Inflammatory macrophage treated with lipopolysaccharide for 4 hours (primary cell): ENCODE measurements at places on chromosomes 7 and 10.

DNA sequence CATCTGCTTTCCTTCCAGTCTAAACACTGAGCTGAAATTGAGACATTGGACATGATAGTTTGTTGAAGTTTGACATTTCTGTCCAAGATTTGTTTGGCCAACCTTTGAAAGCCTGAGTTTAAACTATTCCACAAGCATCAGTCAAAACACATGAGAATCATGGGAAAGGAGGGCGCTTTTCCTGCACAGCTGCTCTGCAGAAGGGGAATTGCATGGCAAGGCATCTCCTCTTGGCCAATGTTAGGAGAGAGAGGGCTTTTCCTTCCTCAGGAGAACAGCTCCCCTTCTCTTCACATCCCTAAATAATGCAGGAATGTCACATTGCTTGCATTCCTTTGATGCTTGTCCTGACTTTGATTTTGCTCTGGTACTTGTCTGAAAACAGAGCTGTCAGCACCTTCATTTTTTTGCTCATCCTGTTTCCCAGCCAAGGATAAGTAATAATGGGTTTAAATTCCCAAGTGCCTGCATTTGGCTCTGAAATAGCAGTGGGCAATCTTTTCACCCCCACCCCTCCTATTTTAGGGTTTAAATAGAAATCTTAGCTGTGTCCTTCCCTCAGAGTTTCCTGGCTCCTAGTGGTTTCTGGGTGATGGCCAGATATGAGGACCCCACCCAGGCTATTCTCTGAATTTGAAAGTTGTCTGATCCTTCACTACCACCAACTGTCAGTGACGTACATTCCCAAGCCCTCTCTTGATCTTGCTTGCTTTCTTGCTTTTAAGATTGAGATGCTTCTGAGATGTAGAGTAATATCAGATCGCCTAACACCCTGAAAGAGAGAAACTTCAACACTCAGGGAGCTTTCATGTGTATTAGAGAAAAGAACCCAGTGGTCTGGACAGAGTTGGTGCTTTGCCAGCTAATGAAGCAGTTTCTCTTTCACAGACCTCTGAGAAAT lies 75.2 kb upstream of the NPVF start:
- no peak for DNase-seq

GRCh38 chr10:35711615-35712411 lies 69.7 kb upstream of the FZD8 start:
- DNase-seq, result no peak

DNA sequence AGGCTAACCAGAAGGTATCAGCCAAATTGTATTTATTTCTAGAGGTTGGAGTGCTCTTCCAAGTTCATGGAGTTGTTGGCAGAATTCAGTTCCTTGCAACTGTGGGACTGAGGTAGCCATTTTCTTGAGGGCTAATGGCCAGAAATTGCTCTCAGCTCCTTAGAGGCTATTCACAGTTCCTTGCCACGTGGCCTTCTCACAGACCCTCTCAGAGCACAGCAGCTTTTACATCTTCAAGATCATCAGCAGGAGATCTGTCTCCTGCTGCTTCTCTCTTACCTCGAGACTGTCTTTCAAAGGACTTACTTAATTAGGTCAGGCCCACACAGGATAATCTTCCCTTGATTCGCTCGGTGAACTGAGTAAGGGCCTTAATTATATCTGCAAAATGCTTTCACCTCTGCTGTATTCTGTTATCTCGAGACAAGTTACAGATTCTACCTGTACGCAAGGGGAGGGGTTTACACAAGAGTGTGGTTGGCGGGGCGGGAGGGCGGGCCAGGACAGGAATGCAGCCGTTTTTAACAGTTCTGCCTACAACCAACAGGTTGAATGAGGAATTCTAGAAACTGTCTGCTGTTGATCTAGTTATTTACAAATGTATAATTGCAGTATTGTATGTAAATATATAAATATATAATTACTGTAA lies 15.0 kb downstream of the MIOS start:
- no peak for DNase-seq

DNA sequence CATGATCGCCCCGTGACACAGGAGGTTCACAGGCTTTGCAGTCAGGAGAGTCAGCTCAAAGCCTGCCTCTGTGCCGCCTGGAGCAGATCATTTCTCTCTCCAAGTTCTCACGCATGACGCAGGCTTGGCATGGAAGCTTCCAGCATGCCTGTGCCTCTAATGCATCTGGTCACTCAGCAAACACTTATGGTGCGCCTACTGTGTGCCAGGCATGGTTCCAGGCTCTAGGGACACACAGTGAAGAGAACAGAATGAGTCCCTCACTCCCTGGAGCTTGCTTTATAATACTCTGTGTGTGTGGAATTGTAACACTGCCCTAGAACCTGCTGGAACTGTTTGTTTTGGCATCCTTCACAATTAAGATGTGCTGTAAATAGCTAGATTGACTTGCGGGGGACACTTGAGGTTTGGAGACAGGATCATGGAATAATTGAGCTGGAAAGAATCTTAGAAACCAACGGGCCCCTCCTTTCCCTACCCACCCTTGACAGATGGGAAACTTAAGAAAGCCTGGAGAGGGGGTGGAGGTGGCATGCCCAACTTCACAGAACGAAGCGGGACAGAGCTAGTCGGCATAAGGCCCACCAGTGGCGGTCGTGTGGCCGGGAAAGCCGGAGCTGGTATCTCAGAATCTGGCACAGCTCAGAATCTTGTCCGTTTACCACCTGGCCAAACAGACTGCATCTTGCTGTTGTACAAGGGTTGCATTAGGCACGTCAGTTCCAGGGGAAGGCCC lies 4.6 kb upstream of the MYH16 start:
- no peak for DNase-seq

DNA sequence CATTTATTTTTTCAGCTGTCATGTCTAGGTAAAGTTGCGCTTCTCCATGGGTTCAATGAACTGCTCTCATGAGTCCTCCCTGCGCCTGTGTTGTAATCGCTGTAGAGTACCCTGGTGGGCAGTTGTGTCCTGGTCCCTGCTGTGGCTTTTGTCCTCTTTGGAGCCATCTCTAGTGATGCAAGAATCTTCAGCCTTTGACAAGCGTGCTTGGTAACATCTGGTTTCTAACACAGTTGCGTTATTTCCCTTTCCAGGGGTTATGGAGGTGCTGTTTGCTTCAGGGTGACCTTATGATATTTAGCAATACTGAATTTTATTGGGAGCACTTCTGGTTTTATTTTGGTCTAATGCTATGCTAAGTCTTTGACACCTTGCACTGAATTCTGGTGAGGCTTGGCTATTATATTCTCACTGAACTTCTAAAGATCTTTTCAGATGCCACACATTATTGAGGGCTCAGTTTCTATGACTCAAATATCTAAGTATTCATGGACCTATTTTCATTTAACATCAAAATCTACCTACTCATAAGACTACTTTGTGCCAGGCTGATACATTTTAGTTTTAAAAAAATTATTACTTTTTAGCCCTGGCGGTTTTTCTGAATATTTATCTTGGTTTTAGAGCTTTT lies 88.6 kb downstream of the FANK1 start:
- peak; percentile 57 for DNase-seq

- DNase-seq, result no peak
These were observed 15.6 kb downstream of the KLHL7 start for GRCh38 chr7:23121165-23121564.

- DNase-seq, result no peak
These were observed 124.0 kb downstream of the CELF2 start for GRCh38 chr10:11141571-11142091.

DNA sequence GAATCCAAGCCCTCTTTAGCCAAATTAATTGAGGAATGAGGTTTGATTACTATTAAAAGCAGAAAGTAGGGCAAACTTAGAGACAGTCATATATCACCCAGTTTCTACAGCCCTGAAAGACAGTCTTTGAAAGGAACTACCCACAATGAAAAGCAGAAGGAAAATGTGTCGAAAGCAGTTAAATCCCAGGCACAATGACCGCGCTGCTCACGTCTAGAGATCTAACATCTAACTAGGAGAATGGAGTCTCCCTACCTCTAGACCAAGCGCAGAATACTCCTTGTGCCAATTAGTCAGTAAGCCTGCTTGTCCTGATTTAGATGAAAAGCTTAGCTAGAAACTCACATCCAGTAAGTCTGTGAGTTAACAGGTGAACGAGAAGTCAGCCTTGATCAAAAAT lies 350.0 kb downstream of the FGFR2 start:
- DNase-seq, result no peak

- DNase-seq, result no peak
These were observed 83.4 kb downstream of the PALS2 start for GRCh38 chr7:24656608-24657007.

DNA sequence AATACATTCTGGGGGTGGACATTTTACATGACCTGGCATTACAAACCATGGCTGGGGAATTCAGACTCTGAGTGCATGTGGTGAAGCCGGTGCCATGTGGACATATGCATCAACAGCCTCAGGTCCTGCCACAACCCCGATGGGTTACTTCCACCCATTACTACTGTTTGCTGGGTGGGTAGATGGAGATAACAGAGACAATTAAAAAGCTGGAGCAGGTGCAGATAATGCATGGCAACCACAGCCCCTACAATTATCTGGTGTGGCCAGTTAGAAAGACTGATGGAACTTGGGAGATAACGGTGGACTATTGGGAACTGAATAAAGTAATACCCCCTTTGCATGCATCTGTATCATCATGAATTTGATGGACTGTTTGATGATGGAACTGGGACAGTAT lies 21.6 kb upstream of the ADAMTS14 start:
- DNase-seq, result no peak

GRCh38 chr7:22137026-22137425 lies 191.3 kb upstream of the CDCA7L start:
- no peak for DNase-seq

DNA sequence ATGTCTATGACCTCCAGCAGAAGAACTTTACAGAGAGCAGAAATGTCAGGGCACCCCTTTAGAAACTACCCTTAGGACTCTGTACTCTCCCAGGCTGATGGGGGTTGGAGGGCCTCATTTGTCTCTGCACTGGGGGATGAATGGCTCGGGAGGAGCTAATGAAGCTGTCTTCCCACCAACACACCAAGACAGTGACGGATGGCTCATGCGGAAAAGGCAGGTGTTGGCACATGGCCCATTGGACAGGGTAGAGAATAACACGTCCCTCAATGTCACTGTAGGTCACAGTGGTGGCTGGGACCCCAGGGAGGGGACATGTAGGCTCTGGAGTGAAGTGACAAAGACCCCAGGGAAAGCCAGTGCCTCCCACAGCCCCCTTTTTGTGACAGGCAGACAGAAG lies 64.0 kb upstream of the PCBD1 start:
- no peak for DNase-seq

GRCh38 chr7:151902311-151902710 lies 25.4 kb upstream of the PRKAG2 start:
- no peak for DNase-seq
